CD4-positive, alpha-beta T cell treated with Interleukin-15 for 4 hours (primary cell): ENCODE measurements at places on chromosomes 11 and 22.
A peak's percentile ranks its signal among the peaks of the same experiment; 100 is the strongest.

DNA sequence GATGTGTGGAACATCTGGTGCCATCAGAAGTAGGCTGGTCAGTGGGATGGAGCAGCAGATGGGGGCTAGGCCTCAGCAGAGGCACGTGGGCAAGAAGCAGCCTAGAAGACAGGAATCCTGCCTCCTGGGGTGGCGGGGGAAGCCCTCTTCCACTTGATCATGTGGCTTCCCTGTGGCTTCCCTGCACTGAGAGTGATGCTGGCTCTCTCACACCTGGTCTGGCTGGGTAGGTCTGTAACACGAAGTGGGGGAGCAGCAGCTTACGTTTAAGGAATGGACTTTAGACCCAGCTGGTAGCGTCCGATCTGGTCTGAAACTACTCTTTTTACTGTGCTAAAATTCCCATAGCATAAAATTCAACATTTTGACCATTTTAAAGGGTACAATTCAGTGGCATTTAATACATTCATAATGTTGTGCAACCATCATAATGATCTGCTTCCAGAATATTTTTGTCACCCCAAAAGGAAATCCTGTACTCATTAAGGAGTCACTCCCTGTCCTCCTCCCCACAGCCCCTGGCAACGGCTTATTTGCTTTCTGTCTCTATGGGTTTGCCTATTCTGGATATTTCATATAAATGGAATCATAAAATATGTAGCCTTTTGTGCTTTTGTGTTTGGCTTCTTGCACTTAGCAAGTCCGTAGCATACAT, 21.7 kb downstream of the PTPN5 start:
- DNase-seq, result no peak

- DNase-seq, result no peak
These were observed 559.7 kb downstream of the JRKL start for GRCh38 chr11:96949464-96949863.

- peak; percentile 23 for DNase-seq
These were observed 728 bp downstream of the DCUN1D5 start for GRCh38 chr11:103091064-103091800.

GRCh38 chr11:11427542-11427941, 74.5 kb upstream of the CSNK2A3 start:
- no peak for DNase-seq

GRCh38 chr11:103499710-103500340, 390.6 kb downstream of the DYNC2H1 start:
- no peak for DNase-seq
